ENCODE measurements at places on chromosomes 7 and 10. TPM values are rescaled to one million over a fixed set of nuclear protein-coding genes. Genes with fewer than 3 reads are reported as not detected.

Gene TUBAL3
- total RNA-seq = not detected

GRCh38 chr10:119131512-119132240 lies 27.8 kb downstream of the DENND10 start:
- DNase-seq = no peak

- DNase-seq = no peak
Measured at GRCh38 chr10:127135844-127136577, 60.4 kb downstream of the INSYN2A start.

GRCh38 chr7:87192784-87193487 lies 26.6 kb downstream of the TMEM243 start:
- no peak for DNase-seq

Gene TAS2R40
- total RNA-seq = not detected

- no peak for DNase-seq
Measured at GRCh38 chr10:67803588-67804394, 34.2 kb downstream of the DNAJC12 start.

Gene DGKI
- total RNA-seq = 6.8 TPM

Gene SLC18A3
- not detected for total RNA-seq

DNA sequence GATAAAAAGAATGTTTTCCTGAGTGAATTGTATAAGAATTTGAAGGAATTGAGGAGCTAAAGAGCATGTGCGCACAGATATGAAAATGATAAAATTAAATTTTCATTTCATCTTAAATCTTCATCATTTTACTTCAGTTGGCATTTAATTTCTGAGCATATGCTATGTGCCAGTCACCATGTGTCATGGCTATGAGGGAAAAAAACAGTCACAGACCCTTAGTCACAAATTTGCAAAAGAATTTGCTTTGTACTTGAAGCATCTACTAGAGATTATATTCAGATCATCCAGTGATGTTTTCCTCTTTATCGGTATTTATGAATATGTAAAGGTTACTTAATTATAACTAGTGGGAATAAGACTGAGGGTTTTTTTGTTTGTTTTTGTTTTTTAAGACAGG lies 29.8 kb downstream of the VCL start:
- DNase-seq = no peak

Data from aorta (tissue), 5 donors.